Urinary bladder (tissue), 4 donors: ENCODE measurements at places on chromosomes 12 and 14. TPM values are rescaled to one million over a fixed set of nuclear protein-coding genes. Genes with fewer than 3 reads are reported as not detected.

DNA sequence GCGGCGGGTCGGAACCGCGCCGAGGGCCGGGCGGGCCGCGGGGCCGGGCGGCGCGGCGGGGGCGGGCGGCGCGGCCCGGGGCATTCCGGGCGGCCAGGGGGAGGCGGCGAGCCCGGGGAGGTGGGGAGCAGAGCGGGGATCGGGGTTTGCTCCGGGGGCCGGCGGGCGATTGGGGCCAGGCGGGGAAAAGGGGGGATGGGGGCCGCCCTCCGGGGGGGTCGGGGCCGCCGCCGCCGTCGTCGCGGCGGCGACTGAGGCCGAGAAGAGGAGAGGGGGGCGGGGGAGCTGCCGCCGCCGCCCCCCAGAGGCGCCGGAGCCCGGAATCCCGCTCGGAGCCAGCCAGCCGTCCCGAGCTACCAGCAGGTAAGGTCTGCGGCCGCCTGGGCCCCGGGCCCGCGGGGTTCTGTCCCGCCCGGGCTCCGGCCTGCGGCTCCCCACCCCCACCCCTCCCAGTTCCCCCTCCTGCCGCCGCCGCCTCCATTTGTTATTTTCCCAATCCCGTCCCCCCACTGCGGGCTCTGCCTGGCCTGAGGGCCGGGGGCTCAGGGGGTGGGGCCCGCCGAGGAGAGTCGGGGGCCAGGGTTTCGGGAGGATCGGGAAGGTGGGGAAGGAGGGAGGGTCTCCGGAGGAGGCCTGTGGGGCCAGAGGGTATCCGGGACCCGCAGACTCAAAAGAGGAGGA lies 403 bp downstream of the ATN1 start:
- no peak for DNase-seq

DNA sequence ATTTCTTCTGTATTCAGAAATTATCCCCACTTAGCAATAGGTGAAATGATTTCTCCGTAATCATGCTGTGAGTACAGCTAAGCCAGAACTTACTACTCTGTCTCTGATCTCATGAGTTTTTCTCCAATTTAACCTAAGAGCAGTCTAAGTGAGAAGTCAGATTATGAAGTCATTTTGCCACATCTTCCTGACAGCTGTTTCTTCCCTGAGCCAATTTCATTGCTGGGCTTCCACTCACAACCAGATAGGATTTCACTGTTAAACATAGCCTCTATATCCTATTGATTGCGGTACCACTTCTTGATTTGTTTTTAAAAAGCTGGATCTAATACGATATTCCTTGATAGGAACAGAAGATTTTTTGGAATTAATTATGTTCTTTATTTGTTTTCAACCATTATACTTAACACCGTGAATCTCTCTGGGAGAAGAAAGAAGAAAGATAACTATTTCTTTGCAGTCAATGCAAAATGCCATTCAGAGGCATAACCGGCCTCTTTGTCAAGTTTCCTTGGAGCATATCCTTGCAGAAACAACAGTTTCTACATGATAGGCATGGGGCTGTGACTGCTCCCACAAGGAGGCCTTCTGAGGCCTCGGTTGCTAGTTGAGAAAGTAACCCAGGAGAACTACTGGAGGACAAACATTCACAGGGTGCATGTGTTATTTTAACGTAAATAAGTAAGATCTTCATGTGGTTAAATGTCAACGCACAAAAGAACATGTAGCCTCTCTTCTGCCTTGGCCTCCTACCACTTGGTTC lies 212.2 kb downstream of the NPAS3 start:
- no peak for DNase-seq

DNA sequence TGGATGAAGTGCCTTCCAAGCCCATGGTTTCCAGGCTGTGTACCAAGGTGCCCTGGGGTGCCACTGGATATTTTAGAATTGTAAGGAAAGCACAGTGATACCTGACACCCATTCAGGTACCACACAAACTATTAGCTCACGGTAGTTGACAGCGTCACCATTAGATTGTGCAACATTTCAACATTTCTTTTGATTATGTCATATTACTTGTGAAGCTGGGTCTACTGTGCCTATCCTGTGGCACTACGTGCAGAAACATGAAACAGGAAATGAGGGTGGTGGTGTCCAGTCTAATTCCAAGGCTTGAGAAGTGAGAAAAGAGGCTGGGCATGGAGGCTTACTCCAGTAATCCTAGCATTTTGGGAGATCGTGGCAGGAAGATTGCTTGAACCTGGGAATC lies 75.5 kb upstream of the CPM start:
- DNase-seq = no peak

Gene KRT83
- total RNA-seq = not detected
